ENCODE measurements at places on chromosomes 1 and 21.

- DNase-seq, result no peak
These were observed 6.5 kb upstream of the SEMA4A start for GRCh38 chr1:156146769-156147405.

- no peak for DNase-seq
These were observed 8.9 kb upstream of the RAB3GAP2 start for GRCh38 chr1:220281159-220281574.

GRCh38 chr1:106957795-106958194, 98.7 kb upstream of the PRMT6 start:
- DNase-seq, result no peak

DNA sequence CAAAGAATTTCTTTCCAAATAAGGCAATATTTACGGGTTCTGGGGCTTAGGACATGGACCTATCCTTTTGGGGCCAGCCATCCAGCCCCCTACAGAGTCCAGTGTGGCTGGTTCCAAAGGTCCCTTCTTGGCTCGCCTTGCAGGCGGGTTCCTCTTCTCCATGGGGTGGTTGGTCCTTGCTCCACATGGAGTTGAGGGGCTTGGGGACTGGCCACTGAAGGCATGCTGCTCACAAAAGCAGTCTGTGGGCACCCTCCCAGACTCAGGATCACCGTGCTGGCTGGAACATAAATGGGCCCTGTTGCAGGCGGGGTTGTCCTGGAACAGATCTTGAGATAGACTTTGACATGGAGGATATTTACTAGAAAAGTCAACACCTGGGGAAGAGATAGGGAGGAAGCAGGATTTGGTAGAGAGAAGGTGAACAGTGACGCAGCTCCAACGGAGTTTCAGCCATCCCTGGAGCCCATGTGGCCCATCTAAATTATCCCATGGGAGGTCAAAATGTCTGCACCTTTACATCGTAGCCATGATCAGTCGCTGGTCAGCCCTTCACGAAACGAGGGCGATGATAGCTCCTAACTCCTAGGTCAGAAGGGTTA, 39.1 kb upstream of the LRP8 start:
- no peak for DNase-seq

GRCh38 chr1:119727991-119728390, 16.3 kb downstream of the PHGDH start:
- DNase-seq, result no peak

- no peak for DNase-seq
These were observed 61.5 kb upstream of the WLS start for GRCh38 chr1:68293609-68294366.

DNA sequence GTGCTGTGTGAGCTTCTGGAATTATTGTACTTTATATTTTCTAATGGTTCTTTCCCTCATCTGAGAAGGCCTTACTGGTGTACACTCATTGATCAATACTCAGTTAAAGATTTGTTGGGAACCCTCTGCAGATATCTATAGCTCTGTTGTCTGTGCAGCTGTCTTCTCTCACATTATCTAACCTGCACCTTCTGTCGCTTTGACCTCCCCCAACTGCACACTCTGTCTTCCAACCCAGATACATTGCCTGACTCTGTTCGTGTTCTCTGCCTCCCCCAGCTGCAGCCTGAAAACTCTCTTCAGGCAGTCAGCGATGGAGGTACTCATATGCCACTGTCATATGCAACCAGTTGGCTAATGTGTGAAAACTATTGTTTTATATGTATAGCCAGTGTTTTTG, 334.3 kb downstream of the NCAM2 start:
- DNase-seq, result no peak

DNA sequence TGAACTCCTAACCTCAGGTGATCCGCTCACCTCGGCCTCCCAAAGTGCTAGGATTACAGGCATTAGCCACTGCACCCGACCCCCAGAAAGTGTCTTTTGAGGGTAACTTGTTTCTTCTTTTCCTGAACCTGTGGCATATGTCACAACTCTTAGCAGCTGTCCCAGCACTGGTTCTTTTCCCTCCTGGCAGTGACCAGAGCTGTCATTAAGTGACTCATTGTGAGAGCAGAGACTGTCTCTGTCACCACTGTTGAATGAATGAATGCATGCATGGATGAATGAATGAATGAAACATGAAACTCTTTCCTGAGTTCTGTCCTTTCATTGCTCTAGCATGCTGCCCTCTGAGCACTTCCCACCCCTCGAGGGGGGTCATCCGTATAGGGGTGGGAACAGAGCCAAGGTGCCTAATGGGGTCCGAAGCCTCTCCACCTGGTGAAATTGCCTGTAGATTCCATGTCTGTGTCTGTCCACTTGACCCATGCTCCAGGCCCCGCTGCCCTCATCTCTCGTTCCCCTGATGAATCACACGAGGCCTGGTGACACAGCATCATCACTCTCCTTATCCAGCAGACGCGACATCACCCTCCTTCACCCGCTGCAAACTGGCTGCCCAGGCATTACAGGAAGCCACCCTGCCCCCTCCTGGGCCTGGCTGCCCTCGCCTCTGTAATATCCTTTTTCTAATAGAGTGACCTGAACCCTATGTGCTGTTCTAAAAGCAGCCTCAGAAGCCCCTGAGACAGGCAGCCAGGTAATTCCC, 75.0 kb downstream of the IGSF21 start:
- DNase-seq, result no peak

DNA sequence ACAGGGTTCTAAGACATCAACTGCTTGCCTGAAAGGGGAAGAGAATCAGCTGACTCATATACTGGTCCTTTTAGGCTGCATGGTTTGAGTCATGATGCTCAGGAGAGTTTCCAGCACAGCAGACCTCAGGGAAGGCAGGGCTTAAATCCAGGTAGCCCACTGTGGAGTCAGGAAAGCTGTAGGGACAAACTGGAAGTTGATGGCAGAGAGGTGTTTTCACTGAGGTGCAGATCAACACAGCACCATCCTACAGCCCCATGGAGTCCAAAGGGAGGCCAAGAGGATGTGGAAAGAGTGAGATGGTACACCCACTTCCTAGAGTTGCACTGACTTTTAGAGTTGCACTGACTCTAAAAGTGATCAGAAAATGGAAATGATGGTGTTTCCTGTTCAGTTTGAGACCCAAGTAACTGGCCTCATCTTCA, 252.4 kb upstream of the DUSP10 start:
- DNase-seq, result no peak

GRCh38 chr1:48576565-48576964, 104.6 kb upstream of the SPATA6 start:
- DNase-seq, result no peak

- no peak for DNase-seq
These were observed 21.6 kb upstream of the CCSAP start for GRCh38 chr1:229364207-229365065.

GRCh38 chr1:218582646-218583045, 237.5 kb downstream of the TGFB2 start:
- DNase-seq, result no peak

GRCh38 chr1:219575563-219575962, 37.3 kb downstream of the ZC3H11B start:
- no peak for DNase-seq

- no peak for DNase-seq
These were observed 17.3 kb downstream of the BTG2 start for GRCh38 chr1:203322500-203323179.
